ENCODE measurements at places on chromosomes 11 and 22. TPM values are rescaled to one million over a fixed set of nuclear protein-coding genes. Genes with fewer than 3 reads are reported as not detected.

DNA sequence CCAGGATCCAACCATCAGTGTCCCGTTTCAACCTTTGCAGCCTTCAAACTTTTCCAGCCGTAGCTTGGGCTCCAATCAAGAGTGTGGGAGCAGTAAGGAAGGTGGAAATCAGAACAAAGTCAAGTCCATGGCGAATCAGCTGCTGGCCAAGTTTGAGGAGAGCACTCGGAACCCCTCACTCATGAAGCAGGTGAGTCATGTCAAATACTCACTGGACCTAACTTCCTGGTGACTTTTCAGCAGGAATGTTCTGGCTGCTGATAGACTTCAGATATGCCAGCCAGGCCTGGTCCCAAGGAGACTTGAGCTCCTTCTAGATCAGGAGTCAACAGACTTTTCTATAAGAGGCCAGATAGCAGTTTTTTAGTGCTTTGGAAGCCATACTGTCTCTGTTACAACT is 129.0 kb downstream of the MICAL2 start:
- DNase-seq: no peak

- no peak for DNase-seq
Observed at GRCh38 chr22:49632199-49633009, 195.3 kb downstream of the BRD1 start.

GRCh38 chr11:62645671-62645945 is 805 bp downstream of the GANAB start:
- no peak for DNase-seq

The PES1 gene
- 43.2 TPM for total RNA-seq

The TSGA10IP gene
- not detected for total RNA-seq

DNA sequence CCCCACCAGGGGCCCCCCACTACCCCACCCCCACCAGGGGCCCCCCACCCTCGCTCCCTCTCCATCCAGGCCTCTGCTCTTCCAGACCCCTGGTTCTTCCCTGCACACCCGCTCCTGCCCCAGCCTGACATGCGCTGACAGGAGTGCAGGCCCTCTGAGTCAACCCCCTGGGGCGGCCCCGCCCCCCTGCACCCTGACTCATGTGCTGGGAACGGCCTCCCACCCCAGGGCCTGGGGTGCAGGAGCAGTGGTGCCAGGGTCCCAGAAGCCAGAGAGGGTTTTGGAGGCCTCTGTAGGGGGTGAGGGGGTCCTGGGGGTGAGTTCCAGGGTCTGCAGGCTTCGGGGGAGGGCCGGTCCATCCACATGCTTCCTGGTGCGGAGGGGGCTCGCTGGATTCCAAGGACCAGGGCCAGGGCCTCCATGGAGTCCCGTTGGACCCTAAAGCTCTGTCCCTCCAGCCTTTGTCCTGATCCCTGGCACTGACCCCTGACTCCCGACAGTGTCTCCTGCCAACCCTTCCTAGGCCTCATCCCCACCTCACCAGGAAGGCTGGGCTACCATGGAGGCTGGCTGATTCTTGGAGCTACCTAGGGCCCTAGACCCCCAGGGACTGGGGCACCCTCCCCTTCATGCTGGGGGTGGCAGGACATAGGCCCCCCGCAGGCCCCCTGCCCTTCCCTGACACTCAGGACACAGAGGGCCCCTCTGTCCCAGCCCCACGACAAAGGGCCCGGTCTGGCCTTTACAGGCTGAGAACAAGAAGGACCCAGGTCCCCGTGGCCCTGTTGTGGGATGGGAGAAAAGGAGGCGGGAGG is 583 bp upstream of the PKP3 start:
- DNase-seq: no peak

The VPREB1 gene
- not detected for total RNA-seq

DNA sequence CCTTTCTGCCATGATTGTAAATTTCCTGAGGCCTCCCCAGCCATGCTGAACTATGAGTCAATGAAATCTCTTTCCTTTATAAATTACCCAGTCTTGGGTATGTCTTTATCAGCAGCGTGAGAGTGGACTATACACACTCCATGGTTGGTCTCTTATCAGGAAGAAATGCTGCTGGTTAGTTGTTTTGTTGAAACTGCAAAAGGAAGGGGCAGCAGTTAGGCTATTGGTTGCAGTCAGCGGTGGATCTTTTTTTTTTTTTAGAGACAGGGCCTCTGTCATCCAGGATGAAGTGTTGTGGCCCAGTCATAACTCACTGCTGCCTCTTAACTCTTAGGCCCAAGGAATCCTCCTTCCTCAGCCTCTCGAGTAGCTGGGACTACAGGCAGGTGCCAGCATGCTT is 51.7 kb downstream of the HSD17B12 start:
- no peak for DNase-seq

The CD3E gene
- 0.42 TPM for total RNA-seq

The HIKESHI gene
- 40.5 TPM for total RNA-seq

- DNase-seq: no peak
Observed at GRCh38 chr22:50182176-50183081, 3.3 kb upstream of the TRABD start.

- DNase-seq: no peak
Observed at GRCh38 chr11:81839016-81839415, 894.6 kb downstream of the FAM181B start.

The C11orf97 gene
- total RNA-seq: not detected

DNA sequence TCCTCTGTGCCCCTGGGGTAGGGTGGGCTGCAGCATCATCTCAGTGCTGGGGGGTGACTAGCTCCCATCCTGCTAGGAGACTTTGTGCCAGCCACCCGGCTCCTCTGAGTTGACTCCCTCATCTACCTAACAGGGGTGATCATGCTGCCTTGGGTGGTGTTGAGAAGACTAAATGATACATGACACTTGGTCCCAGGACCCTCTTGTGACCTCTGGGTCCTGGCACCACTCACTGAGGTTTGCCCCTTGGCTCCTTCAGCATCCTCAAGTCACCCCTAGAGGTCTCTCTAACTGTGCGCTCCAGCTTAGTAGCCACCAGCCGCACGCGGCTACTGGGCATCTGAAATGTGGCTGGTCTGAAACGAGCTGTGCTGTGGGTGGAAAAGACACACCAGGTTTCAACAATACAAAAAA is 72.1 kb downstream of the LRRC32 start:
- no peak for DNase-seq

The CELSR1 gene
- 2.5 TPM for total RNA-seq

GRCh38 chr22:41833369-41834004 is 582 bp downstream of the SREBF2 start:
- DNase-seq: no peak

DNA sequence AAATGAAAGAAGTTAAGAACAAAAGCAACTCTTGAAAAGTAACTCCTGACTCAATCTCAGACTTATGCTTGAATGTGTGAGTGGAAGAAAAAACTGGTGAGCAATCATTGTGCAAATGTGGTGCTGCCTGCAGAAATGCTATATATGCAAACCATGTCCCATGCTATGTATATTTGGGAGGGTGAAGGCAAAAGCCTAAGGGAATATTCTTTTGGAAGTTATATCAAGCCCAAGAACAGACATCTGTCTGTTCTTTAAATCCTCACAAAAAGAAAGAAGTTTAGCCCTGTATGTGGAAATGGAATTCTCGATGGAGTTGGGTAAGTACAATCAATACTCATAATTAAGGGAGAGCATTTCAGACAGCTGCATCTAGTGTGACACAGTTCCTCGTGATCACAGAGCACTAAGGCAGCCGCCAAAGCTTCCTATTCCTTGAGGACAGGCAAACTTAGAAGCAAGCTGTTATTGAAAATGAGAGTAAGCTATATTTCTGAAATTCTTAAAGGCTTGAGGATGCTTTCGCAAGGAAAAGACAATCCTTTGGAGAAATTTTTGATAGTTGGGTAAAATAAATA is 406.5 kb upstream of the CHORDC1 start:
- no peak for DNase-seq

DNA sequence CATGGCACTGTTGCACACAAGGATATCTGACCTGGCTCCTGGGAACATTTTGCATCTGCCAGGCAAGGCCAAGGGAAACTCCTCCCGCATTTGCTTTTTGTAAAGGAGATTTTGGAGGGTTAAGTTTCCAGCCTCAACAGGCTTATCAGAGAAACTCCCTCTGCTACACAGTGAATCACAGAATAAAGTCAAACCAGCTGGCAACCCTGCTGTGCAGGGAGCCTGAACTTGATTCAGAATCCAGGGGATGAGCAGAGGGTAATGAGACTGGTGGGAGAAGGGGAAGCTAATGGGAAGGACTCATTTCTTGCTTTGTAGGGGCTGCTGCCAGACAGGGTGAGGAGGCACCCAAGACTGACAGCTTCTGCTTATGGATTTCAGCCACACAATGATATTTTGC is 185.3 kb upstream of the ISX start:
- no peak for DNase-seq

GRCh38 chr11:27505781-27506180 is 788 bp downstream of the LIN7C start:
- DNase-seq: no peak

GRCh38 chr11:76410851-76411357 is 29.8 kb downstream of the GVQW3 start:
- no peak for DNase-seq

The LARGE2 gene
- not detected for total RNA-seq

Data from esophagus muscularis mucosa (tissue), 4 donors.